MV-4-11 (cell line): ENCODE measurements at places on chromosomes 5 and 9.

- peak; percentile 75 for DNase-seq
These were observed 38.0 kb downstream of the PAX5 start for GRCh38 chr9:36995927-36996705.

DNA sequence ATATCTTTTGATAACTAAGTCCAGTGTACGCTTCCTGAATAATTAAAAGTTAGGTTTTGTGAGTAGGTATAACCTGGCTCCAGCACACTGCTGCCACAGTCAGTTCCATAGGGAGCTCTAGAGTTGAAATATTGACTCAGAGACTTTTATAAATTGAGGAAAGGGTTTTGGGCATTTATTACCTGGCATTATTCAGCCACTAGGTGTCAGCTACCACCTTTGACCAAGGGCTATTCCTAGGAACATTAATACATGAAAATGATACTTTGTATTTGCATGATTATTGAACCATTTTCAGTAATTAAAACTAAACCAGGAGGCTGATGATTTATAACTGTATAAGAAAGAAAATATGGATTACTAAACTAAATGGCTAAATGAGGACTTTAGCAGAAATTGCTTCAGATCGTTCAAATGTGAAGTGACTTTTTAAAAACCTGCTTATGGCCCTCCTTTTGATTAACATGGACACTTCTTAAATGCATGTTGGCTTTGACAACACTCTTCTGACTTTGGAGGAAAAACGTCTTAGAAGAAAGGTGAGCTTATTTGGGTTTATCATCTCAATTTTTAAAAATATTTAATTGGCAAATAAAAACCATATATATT is 83.0 kb downstream of the SMC2 start:
- no peak for DNase-seq

DNA sequence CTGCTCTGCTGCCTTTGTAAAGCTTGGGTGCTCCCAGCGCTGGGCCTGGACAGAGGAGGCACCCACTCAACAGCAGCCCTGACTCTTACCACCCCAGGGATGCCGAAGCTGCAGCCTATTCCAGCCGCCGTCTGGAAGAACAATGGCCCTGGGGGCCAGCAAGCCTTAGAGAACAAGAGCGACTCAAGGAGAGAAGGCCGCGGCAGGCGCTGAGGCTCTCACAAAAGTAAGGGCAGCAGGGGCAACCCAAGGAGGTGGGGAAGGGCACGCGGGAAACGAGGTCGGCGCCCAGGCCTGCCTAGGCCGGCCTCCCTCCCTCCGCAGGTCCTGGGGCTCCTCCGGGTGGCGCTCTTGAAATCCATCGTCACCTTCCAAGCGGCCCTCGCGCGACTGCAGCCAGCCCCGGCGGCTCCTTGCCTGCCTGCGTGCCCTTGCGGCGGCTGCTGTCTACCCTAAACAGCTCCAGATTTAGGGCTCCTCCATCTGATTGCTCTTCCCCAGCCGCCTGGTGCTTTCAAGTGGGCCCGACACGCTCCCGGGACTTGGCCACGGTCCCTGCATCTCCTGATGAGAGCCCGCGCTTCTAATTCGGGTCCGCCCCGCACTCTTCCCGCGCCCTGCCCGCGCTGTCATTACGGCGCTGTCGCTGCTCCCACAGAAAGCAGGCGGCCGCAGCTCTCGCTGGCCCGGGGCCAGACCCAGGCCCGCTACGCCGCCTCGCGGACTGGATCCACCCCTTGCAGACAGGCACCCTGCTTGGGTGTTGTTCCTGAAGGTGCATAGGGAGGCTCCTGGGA is 213.3 kb downstream of the SEMA6A start:
- DNase-seq = no peak

DNA sequence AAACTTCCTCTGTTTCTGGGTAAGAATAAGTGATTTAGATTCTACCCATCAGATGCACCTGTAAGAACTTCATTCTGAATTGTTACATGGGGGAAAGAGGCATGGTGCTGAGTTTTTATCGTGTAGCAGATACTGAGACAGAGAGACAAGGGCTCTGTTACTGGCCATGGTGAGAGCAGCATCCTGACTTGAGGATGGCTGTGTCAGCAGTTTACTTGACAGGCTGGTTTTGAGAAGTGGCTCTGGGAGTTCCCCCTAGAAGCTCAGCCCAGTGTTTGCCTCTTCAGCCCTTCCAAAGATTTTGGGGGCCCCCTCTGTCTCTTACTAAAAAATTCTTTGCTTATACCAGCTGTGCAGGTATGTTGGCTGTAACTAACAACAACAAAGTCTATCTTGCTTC is 510.5 kb downstream of the LRRC70 start:
- no peak for DNase-seq
